ENCODE measurements at places on chromosomes 5 and 9.

DNA sequence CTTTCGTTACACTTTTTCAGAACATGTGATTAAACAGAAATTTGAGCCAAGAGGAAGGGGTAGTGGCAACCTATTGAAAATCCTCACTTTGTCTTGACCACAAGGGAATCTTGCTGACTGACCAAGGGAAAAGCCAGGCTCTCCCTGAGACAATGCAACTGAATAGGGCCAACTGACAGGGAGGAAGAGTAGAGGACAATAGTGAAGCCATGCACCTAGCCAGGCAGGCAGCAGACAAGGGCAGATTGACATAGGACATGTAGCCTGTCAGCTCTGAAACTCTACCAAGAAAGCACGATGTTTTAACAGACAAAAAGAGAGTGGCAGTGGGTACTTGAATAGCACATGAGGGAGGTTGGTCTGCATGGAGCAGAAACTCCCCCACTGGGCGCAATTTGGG lies 8.5 kb upstream of the TGFBR1 start:
- no peak for DNase-seq

DNA sequence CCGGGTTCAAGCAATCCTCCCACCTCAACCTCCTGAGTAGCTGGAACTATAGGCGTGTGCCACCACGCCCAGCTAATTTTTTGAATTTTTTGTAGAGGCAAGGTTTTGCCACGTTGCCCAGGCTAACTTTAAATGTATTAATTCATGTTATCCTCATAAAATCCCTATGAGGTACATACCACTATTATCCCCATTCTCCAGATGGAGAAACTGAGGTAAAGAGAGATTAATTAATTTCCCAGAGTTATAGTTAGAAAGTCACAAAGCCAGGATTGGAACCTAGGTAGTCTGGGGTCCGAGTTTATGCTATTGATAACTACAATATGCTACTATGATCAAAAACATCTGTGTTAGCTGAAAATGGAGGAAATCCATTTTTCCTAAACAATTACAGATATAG lies 31.9 kb upstream of the GOLPH3 start:
- no peak for DNase-seq

DNA sequence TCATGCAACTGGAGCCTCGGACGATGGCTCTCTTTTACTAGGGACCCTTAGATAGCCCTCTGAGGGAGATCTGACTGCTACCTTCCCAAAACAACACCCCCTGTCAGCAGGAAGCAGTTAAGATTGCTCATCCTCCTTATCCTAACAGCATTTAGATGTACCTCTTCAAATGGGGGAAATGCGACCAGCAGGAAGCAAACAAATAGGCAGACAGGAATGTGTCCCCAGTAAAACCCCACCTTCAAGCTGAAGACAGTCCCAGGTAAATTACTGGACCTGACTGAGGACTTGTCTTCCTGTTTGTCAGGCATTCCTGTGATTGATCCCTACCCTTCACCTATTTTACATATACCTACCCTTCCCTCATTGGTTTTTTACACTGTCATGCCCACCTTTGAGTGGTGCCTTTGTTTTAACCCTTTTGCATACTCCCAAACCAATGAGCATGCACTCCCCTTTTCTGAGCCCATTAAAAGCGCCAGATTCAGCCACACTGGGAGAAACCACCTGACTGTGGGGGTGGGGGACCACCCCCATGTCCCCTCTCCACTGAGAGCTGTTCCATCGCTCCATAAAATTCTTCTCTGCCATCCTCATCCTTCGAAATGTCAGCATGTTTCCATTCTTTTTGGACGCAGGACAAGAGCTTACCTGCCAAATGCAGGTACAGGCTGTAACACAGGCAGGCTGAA lies 954.0 kb upstream of the CDH6 start:
- no peak for DNase-seq

- DNase-seq, result no peak
Measured at GRCh38 chr5:125870256-125870655, 553.0 kb upstream of the GRAMD2B start.

Measured in central memory CD4-positive, alpha-beta T cell (primary cell).